ENCODE measurements at places on chromosomes 7 and 10. TPM values are rescaled to one million over a fixed set of nuclear protein-coding genes. Genes with fewer than 3 reads are reported as not detected.

GRCh38 chr7:70148997-70149396 lies 550.7 kb downstream of the AUTS2 start:
- no peak for DNase-seq

- DNase-seq: peak; percentile 77
Observed at GRCh38 chr10:52308251-52309031, 5.6 kb upstream of the DKK1 start.

GRCh38 chr10:12510501-12510941 lies 161.2 kb downstream of the CAMK1D start:
- no peak for DNase-seq

Gene DNAH11
- total RNA-seq: 4.9 TPM

Gene CALCR
- 3.0 TPM for total RNA-seq

GRCh38 chr10:15395935-15396334 lies 24.8 kb upstream of the FAM171A1 start:
- no peak for DNase-seq

Gene SLC18A3
- total RNA-seq: not detected

GRCh38 chr7:80581486-80582260 lies 56.8 kb upstream of the CD36 start:
- DNase-seq: no peak

Gene ASIC3
- total RNA-seq: 1.4 TPM

Gene ZNF680
- total RNA-seq: 15.3 TPM

Gene CALML3
- not detected for total RNA-seq

Gene ATRNL1
- total RNA-seq: 17.6 TPM

DNA sequence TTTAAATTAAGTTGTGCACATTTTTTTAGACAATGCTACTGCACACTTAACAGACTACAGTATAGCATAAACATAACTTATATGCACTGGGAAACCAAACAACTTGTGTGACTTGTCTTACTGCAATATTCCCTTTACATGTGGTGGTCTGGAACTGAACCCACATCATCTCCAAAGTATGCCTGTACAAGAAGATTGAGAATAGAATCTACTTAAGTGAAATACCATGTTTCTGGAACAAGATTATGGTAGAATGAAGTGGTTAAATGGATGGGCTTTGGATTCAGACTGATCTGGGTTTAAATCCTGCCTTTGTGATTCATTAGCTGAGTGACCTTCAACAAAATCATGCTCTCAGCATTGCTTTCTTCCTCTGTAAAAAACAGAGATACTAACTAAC lies 30.7 kb downstream of the CUL2 start:
- DNase-seq: no peak

DNA sequence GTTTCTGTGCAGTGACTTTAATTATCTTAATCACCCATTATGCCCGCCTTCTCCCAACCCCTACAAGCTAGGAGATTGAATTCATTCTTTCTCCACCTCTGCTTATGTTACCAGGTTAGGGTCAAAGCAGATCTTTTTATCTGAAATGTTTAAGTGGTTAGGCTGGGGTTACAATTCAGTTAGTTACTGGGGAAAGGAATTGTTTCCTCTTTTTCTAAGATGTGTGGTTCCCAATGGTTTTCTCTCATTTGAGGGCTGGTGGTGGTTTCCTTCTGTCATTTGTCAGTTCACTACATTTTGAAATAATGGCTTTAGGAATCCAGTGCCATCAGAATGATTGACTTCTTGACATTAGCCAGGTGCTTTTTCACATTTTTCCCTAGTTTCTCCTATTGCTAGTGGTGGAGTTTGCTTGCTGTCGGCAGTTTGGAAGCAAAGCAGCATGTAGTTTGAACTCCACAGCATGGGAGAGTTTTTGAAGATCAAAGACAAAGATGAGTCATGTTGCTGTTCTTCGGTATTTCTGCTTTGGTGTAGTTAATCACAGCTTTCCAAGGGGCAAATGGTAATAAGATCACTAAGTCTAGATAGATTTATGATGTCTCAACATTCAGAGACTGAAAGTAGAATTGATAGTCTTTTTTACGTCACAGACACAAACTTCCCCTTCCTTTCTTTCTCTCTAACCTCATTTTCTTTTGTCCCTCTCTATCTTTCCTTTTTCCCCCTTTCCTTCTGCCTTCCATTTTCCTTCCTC lies 168.2 kb downstream of the SND1 start:
- DNase-seq: no peak

Gene GPR85
- total RNA-seq: 0.54 TPM

- DNase-seq: no peak
Observed at GRCh38 chr10:51804866-51805265, 105.5 kb upstream of the CSTF2T start.

- DNase-seq: no peak
Observed at GRCh38 chr7:119397156-119397555, 875.8 kb upstream of the KCND2 start.

DNA sequence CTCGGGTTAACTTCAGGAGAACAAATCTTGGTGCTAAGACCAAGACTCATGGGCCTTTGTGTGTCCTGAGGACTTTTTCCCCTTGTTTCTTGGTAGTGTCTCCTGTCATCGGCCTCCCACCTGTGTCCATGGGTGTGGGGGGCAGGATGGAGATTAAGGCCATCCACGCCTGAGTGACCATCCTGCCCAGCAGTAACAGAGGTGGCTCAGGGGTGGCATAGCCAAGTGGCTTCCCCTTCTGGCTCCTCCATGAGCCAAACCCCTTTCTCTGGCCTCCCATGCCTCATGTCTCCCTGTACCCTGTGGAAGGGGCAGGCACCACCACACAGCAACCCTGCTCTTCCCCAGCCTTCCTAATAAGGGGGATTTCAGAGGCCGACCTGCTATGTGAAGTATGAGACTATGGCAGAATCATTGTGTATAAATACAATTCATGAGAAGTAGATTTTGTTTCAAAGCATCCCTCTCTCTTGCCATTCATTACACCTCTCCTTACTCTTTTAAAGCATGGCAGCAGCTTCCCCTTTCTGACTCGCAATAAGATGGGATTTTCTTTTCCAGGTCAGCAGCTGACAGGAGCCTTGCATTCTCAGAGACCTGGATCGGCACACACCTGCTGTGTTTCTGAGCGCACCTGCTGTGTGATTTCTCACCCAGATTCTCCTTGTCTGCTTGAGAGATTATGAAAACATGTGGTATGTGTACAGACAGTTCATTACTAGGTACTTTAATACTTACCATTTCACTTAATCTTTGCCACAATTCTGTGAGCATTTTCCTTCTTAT lies 102.5 kb downstream of the XPNPEP1 start:
- no peak for DNase-seq

DNA sequence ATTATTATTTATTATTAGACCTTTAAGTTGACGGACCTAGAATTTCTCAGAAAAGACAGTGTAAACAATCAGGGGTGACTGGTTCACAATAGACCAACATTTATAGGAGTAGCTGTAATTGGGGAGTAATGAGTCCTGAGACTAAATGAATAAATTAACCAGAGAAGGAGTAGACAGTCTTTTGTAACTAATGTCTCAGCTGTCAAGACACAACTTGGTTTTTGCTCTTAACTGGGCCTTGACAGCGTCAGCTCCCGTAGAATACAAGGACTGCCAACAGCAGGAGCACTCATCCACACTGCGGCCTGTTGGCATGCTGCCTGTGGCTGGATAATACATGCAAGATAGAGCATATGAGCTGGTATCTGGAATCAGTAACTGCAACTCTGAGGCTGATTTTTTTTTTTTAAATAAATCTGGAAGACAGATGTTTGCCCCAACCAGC lies 123.9 kb downstream of the CACNA2D1 start:
- no peak for DNase-seq

DNA sequence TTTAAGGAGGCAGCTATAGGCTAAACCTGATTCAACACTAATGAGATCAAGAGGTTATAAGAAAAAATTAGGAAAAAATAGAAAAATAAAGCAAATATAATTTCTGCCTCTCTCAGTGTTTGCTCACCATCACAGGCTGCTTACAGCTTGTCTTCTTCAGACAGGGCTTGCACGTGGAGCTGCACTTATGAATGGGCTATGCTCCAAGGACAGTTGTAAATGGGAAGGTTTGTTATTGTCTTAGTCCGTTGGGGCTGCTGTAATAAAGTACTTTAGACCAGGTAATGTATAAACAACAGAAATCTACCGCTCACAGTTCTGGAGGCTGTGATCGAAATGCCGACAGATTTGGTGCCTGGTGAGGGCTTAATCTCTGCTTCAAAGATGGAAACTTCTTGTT lies 219.8 kb downstream of the NEBL start:
- no peak for DNase-seq

GRCh38 chr7:142539901-142540300 lies 209.4 kb upstream of the PRSS1 start:
- no peak for DNase-seq

Gene ECHDC3
- 20.1 TPM for total RNA-seq

Gene INSIG1
- 40.0 TPM for total RNA-seq

Gene SLC18A2
- total RNA-seq: 6.7 TPM

- no peak for DNase-seq
Observed at GRCh38 chr10:83076443-83076842, 1062.9 kb upstream of the GHITM start.

Gene NUDT13
- total RNA-seq: 1.9 TPM

- no peak for DNase-seq
Observed at GRCh38 chr7:3914051-3914775, 613.2 kb downstream of the SDK1 start.

Gene EPHA1
- 133 TPM for total RNA-seq

DNA sequence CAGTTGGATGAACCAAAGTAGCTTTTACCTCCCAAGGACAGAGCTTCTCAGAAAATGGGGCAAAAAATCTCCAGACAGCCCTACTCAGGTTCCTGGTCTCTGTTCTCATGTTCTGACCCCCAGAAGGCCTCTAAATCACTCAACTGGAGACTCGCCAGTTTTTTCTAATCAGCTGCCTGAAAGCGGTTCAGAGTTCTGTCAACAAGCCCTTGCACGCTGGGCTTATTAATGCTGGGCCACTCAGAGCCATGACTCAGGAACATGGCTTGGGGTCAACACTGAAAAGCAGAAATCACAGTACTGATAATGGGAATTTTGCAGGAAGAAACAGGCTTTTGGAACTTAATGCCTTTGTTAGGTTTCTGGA lies 15.3 kb downstream of the ECHDC3 start:
- no peak for DNase-seq

GRCh38 chr10:6256439-6256838 lies 53.7 kb downstream of the PFKFB3 start:
- DNase-seq: no peak

DNA sequence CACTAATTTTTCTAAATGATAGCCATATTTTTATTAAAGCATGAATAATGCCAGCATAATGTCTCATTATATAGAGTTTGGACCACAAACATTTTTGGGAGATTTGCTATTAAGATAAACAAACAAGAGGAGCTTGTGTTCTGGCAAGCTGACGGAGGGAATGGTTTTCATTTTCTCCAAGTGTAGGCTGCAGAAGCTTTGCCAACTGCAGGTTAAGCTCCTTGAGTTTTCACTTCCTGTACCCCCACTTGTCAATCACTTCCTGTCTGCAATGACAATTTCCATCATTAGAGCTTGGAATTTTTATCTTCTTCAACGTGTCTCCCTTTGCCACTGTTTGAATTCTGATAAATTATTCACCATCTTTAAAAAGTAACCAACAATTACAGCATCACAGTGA lies 13.4 kb downstream of the EBF3 start:
- no peak for DNase-seq

- no peak for DNase-seq
Observed at GRCh38 chr7:133705596-133705995, 421.5 kb upstream of the LRGUK start.

Gene RNF133
- 0.39 TPM for total RNA-seq

DNA sequence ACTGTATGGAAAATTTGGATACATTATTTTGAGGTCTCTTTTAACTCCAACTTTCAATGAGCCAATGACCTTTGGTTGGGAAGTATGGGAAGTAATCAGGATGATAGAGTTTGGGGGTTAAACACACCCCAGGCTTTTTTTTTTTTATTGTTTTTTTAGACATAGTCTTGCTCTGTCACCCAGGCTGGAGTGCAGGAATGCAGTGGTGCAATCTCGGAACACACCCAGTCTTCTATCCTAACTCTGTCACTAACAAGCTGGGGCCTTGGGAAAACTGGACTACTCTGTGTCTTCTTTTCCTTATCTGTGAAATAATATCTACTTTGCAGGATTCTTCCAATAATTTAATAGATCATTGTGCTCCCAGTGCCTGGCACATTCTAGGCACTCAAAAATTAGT lies 37.6 kb upstream of the AGBL3 start:
- DNase-seq: no peak

GRCh38 chr10:68082872-68083271 lies 7.8 kb upstream of the HERC4 start:
- no peak for DNase-seq

Gene TLL2
- total RNA-seq: 3.0 TPM

- no peak for DNase-seq
Observed at GRCh38 chr10:11178606-11179515, 161.2 kb downstream of the CELF2 start.

Gene ACBD7
- total RNA-seq: 17.8 TPM

- no peak for DNase-seq
Observed at GRCh38 chr7:43655584-43655983, 72.7 kb downstream of the STK17A start.
